Dermis blood vessel endothelial cell (primary cell): ENCODE measurements at places on chromosomes 5 and 9.
A peak's percentile ranks its signal among the peaks of the same experiment; 100 is the strongest.

GRCh38 chr9:134624137-134624591, 17.4 kb upstream of the COL5A1 start:
- DNase-seq, result no peak

- no peak for DNase-seq
These were observed 13.0 kb upstream of the DEPDC1B start for GRCh38 chr5:60712950-60713349.

DNA sequence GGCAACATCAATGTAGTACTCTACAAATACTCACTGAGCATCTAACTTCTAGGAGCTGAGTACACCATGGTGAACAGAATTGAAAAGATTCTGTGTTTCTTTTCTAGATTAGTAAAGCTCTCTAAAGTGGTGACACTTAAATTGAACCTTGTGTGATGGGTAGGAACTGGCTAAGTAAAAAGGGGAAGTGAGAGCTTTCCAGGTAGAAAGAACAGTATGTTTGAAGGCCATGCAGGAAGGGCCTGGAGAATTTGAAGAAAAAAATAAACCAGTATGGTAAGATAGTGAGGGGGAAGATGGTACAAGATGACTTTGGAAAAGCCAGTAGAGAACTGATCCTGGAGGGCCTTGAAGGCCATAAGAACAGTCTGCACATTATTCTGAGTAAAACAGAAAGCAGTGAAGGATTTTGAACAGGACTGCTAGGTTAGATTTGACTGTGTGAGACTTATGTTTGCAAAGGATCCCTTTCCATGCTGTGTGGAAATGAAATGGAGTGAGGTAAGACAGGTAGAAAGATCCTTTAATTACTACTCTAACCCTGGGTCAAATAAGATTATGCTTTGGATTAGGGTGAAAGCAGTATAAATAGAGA, 46.7 kb upstream of the UBQLN1 start:
- no peak for DNase-seq

- no peak for DNase-seq
These were observed 94.4 kb upstream of the SLC27A6 start for GRCh38 chr5:128870923-128871322.

GRCh38 chr5:36861871-36862270, 14.7 kb upstream of the NIPBL start:
- no peak for DNase-seq

DNA sequence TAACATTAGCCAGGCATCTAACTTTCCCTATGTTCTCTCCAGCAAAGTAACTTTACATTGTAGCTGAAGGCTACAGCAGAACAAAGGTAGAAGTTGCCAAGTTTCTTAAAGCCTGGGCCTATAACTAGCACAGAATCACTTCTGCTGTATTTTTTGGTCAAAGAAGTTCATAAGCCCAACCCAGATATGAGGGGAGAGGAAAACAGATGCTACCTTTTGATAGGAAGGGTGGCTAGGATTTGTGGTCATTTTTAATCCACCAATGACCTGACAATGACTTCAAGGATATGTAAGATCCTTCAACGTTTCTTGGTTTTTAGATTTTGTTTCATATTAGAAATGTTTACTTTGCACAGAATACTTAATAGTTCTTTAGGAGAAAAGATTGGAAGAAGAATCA, 64.2 kb upstream of the RANBP3L start:
- DNase-seq, result no peak

GRCh38 chr5:83077662-83078261, 415 bp downstream of the XRCC4 start:
- peak; percentile 33 for DNase-seq

GRCh38 chr9:16028548-16028947, 475.7 kb downstream of the CCDC171 start:
- DNase-seq, result no peak

- DNase-seq, result no peak
These were observed 280.2 kb downstream of the SEMA5A start for GRCh38 chr5:9265441-9266287.

GRCh38 chr9:28624771-28625170, 1051.5 kb upstream of the C9orf72 start:
- no peak for DNase-seq

DNA sequence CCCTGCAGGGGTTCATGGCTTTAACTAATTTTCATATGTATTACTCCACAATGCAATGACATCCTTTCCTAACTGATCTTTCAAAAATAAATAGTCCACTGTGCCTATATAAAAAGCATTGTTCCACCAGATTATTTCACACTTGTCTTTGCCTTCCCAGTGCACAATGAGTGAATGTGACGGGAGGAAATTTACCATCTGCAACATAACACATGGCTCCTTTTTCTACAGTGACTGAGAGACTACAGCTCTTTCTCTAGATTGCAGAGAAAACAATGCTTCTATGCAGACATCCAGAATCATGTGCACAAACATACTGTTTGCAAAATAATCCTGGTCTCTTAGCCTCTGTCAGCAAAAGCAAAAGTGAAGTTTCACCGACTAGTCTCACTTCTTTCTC, 483.7 kb upstream of the PIK3R1 start:
- DNase-seq, result no peak

GRCh38 chr9:134619983-134620661, 21.5 kb upstream of the COL5A1 start:
- no peak for DNase-seq

- DNase-seq, result no peak
These were observed 165.9 kb downstream of the TMC1 start for GRCh38 chr9:72687331-72687730.

DNA sequence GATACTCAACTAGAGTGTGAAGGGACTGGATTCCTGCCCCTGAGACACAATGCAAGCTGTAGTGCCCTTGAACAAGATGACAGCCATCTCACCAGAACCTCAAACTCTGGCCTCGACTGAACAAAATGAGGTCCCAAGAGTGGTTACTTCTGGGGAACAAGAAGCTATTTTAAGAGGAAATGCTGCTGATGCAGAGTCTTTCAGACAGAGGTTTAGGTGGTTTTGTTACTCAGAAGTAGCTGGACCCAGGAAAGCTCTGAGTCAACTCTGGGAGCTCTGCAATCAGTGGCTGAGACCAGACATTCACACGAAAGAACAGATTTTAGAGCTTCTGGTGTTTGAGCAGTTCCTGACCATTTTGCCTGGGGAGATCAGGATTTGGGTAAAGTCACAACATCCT, 2.4 kb downstream of the ZNF483 start:
- DNase-seq, result no peak

DNA sequence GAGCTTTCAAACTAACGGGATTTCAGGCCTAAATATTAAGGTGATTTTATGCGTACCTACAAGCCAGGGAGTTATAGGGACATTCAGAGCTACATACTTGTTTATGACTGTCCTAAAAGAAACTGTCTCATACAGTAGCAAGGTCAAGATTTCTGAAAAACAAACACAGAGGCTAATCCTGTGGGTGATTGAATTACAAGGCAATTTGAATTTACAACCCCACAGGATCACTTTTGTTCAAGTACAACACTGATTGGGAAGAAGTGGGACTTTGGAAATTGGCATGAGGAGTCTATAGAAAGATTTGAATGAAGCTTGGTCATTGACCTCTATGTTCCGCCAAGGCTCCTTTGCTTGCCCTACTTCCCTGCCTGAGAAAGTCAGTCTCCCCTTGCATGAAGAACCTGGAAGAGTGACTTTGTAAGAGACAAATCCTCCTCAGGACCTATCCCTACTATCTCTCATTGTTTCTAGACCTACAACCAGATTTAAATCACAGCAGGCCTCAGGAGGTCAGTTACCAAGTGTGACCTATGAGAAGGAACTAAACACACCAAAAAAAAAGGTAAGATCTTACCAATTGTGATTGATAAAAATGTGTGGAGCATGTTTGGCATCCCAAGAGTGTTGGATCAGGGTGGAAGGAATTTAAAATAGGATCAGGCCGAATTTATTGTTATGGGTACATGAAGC, 38.4 kb upstream of the CDC42SE2 start:
- no peak for DNase-seq

DNA sequence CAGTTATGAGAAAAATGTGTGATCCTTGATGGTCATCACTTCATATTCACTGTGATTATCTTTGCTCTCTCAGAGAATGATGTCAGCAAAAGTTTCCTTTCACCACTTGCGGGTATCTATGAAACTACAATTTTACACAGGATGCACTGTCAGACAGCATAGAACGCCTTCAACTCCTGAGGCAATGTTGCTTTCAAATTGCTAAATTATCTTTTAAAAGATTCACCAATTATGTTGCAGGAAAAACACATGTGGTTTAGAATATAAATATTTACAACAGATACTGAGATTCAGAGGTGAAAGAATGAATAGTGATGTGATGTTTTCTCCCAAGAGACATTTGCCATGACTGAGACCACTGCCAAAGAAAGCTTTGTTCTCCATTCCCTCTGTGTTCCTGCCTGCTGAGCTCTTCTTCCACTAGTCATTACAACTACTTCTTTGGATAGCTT, 879.8 kb upstream of the DMAC1 start:
- no peak for DNase-seq

DNA sequence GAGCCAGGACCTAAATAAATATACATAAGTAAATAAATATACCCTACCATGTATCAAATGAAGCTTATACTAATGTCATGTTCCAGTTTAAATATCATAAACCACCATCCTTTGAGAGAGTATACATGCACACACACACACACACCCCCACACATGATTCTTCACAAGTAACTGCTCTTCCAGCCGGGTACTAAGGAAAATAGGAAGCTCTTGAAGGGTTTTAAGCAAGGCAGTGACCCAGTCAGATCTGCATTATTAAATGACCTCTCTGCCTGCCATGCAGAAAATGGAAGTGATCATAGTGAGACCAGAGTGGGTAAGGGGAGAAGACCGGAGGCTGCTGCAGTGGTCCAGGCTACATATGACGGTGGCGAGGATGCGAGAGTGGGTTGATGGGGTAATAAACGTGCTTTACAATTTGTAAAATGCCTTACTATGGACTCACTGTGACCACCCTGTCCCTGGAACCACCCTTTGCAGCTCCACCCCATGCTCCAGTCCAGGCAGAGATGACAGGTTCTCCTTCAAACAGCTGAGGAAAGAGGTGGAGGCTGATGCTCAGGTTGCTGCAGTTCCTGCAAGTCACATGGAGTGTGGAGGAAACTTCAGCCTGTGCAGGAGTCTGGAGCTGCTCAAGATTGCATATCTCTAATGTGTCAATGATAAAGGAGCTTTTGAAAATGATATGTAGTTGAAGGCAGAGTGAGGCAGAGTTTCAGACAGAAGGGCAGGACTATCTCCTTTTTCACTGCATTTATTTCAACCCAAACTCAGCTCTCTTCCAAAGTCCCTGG, 38.8 kb upstream of the NDFIP1 start:
- no peak for DNase-seq

- DNase-seq, result peak; percentile 74
These were observed 77.0 kb upstream of the TBC1D2 start for GRCh38 chr9:98332405-98332831.

- no peak for DNase-seq
These were observed 53.8 kb upstream of the NRARP start for GRCh38 chr9:137355761-137356365.

DNA sequence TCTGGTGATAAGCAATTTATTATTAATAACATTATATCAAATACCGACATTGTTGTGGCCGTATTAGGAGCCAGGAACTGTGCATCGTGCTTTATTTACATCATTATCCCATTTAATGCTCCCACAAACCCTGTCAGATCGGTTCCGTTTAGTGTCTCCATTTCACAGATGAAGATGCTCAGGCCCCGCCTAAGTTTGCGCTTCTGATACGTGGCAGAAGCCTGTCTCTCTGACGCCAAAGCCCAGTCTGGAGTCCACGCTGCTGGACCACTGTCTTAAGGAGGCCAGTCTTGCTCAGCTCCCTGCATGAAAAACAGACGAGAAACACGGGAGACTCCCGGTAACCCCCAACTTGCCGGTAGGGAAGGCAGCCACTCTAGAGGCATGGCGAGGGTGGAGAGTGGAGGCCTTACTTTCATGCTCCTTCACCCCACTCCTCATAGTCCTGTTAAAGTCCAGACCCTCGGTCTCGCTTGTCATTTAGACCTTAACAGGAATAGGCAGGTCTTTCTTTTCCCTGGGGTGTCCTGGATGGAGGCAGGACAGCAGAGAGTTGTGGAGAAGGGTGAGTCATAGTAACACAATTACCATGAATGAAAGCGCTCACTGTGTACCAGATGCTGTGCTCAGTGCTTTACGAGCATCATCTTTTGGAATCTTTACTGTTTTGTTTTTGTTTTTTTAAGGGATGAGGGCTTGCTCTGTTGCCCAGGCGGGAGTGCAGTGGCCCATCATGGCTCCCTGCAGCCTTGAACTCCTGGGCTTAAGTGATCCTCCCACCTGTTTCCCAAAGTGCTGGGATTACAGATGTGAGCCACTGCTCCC, 872 bp downstream of the TXNDC15 start:
- DNase-seq, result peak; percentile 75

GRCh38 chr5:102222772-102223171, 73.3 kb downstream of the SLCO4C1 start:
- DNase-seq, result no peak

- DNase-seq, result no peak
These were observed 25.8 kb upstream of the SLC44A1 start for GRCh38 chr9:105218673-105219072.

- peak; percentile 0 for DNase-seq
These were observed 639.7 kb upstream of the C9orf72 start for GRCh38 chr9:28212979-28213378.

GRCh38 chr5:124790301-124790894, 44.0 kb upstream of the ZNF608 start:
- no peak for DNase-seq

DNA sequence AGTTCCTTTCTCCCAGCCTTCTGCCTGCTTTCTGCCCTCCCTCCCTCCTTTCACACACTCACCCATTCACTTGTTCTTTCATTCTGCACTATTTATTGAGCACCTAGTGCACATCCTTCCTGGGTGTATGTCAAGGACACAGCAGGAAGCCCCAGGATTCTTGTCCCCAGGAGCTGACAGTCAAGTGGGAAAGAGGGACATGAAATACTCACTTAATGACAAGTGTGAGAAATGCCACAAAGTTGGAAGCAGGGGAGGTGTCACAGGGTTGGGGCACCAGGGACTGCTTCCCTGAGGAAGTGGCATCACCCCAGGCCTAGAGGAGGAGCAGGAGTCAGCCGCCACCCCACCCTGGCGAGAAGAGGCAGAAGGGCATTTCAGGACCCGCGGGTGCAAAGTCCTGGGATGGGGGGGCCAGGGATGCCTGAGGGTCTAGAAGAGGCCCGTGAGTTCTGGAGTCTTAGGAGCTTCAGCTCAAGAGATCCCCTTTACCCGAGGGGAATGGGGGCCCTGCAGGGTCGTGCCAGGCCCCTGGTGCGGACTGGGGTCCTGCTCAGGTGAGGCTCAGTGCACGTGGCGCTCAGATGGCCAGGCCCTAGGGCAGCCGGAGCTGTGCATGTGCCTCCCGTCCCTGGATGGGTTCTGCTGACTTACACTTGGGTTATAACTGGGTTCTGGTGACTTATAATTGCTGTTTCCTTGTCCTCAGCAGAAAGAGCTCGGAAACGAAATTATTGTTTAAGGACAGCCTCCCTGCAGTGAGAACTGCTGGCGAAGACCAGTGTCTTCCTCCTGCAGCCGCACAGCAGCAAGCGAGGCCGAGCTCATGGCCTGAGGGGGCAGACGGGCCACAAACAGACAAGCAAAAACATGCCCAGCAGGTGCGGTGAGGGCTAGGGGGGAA, 16.9 kb upstream of the LAMC3 start:
- no peak for DNase-seq

- DNase-seq, result no peak
These were observed 75.1 kb downstream of the PTTG1 start for GRCh38 chr5:160496784-160497183.
